Sigmoid colon (tissue), 7 donors: ENCODE measurements at places on chromosomes 3 and 15.

DNA sequence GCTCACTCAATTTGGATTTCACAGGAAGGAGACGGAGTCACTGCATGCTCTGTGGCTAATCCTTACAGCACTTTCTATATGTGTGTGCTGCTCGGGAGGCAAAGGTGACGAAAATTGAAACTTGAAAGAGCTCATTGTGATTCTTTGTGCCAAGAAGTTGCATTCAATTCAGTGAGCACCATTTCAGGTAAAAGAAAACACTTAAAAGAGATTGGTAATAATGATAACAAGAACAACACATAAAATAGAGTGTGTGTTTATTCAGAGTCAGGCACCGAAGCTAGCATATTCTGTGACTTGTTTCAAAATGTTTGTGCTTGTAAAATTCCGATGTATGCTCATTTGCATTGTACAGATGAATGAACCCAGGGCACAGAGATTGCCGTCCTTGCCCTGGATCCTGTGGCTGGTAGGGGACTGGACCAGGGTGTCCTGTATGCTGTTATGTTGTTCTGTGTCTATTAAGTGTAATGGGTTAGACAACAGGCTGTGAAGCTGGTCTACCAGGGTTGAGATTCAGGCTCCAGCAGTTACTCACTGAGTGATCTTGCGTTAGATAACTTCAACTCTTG lies 193.3 kb upstream of the PROK2 start:
- no peak for DNase-seq

- peak; percentile 88 for DNase-seq
Observed at GRCh38 chr15:29821416-29822099, 710 bp downstream of the TJP1 start.

DNA sequence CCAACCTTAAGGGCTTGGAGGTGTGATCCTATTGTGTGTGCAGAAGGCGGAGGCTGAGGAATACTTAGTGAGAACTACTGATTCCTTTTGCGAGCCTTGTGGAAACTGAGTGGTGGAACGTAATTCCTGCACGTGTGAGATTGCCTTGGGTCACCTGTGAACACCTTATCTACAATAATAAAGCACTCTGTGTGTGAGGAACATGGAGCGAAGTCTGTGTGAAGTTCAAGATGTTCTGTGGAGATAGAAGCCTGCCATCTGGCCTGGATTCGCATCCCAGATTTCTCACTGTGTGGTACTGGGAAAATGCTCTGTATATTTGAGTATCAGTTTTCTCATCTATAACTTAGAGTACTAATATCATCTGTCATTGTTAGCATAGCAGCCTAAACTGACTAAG lies 179.5 kb upstream of the PDZRN3 start:
- no peak for DNase-seq

DNA sequence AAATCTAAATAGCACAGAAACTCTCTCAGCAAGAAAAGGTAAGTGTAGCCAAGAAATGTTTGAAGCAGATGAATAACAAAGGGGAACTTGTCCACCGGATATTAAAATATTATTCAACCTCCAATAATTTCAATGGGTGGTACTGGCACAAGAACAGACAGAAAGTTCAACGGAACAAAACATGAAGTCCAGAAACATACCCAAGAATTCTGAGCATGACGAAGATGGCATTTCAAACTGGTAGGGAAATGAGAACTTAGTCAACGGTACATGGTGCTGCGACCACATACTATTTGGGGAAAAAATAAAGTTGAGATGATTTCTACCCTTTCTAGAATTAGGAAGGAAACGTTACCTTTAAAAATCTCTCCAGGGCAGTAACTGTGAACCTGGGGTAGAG lies 5.5 kb downstream of the CHSY1 start:
- no peak for DNase-seq

DNA sequence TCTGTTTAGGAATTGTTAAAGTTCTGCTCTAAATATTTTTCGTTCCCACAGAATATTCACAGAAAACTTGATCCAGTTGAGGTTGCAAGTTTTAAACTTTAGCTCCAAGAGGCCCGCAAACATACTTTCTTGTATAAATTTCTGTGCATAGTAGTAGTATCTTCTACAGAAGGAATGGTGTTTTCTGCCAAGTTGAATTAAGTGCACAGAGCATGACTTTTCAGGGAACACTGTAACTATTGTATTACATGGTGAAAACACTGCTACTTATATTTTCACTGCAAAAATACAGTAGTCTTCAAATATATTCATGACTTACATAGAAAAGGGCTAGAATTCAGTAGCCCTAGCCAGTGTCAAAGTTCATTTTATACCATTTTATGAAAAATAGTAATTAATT lies 67.0 kb downstream of the SUCNR1 start:
- DNase-seq = no peak

DNA sequence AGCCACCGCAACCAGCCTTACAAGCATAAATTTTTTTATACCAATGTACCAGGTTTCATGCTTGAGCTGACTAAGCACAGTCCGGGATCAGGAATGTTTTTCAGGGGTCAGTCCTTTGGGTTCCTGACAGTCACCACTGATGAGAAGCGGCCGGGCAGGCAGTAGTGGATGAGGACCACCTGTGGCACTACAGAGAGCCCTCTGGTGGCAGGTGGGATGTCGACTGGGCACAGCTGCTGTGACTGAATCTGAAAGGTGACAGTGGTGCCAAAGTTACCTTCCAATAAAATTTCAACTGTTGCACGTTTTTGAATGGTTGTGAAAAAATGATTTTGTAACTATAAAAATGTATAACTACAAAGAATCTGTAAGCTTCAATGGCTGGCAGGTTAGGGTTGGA lies 34.0 kb downstream of the TPRA1 start:
- no peak for DNase-seq

- no peak for DNase-seq
Observed at GRCh38 chr3:113243846-113244245, 32.5 kb downstream of the BOC start.

GRCh38 chr15:85589851-85590250 lies 204.9 kb downstream of the KLHL25 start:
- DNase-seq = no peak
